ENCODE measurements at places on chromosomes 2 and 18.

- DNase-seq = peak; percentile 7
Observed at GRCh38 chr18:55699233-55699765, 111.3 kb upstream of the TCF4 start.

GRCh38 chr2:152071092-152071491 is 27.8 kb downstream of the CACNB4 start:
- no peak for DNase-seq

- no peak for DNase-seq
Observed at GRCh38 chr18:78769502-78770105, 210.0 kb upstream of the SALL3 start.

GRCh38 chr18:32750328-32750727 is 22.5 kb downstream of the KLHL14 start:
- DNase-seq = no peak

DNA sequence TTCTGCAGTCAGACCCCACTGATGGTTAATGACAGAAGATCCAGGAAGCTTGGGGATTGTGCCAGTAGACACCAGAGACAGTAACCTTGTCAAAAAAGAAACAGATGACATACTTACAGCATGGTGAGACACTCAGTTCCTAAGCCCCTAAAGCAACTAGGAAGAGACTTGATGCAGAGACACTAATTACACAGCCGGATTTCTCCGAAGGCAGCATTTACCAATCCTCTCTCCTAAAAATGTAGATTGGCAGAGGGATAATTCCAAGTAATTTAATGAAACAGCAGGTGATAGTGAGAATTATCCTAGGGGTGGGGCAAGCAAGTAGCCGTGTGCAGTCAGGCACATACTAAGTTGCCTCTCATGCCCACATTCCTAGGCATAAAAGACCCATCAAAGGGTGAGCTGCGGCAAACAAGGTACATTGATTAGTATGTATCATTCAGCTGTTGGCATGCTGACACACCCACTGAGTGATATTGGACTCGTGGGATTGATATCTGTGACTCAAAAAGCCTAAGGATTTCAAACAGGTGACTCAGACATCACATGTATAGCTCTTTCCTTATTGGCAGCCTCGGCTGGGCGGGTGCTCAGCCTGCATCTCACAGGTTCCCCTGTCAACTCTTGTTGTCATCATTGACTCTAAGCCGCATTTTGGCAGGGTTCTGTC is 296.7 kb upstream of the ATP5MC3 start:
- no peak for DNase-seq

- no peak for DNase-seq
Observed at GRCh38 chr2:98732430-98733051, 1.6 kb upstream of the MGAT4A start.

DNA sequence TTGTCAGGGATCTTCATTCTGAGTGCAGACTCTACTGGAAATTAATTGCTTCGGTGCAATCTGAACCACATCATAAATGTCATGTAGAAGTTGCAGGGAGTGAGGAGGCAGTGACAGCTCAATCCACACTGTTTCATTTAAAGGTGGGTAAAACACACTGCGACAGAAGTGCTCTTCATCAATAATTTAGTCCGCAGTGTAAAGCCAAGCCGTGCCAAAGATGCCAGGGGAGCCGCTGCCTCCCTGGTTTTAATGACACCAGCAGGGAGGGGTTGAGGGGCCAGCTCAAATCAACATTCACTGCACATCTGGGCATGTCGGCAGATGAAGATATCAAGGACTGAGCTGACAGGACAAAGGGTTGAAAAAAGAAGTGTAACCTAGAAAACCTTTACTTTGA is 305.7 kb upstream of the VRK2 start:
- no peak for DNase-seq

DNA sequence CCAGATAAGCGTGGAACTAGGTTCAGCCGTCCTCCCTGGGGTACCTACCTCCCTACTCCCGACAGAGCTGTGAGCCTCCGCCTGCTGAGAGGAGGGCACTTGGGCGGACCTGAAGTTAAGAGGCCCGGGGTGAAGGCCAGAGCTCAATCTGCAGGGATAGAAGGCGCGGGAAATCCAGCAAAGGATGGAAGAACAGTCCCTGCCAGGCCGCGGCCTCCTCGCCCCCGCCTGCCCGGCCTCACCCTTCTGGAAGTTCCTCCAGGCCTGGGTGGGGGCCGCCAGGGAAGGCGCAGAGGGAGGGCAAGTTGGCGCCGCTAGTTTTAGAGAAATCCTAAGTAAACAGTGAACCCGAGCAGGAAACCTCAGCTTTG is 13.0 kb downstream of the EN1 start:
- no peak for DNase-seq

DNA sequence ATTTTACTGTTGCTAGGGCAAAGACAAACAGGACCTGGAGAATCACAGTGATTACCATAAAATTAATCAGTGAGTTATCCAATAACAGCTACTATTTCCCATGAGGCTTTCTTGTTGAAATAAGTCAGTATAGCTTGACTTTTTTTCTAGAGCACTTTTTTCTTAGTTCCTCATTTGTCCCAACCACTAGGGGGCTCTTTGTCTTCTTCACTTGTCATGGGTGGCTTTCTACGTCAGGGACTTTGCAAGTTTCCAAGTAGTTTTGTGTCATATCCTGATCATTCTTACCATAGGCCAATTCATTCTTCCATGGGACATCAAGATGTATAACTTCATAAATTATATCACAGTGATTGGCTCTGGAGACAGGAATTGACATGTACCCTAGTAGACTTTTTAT is 1019.6 kb upstream of the PIK3C3 start:
- DNase-seq = peak; percentile 23

GRCh38 chr2:40554665-40555294 is 102.9 kb upstream of the SLC8A1 start:
- peak; percentile 59 for DNase-seq

DNA sequence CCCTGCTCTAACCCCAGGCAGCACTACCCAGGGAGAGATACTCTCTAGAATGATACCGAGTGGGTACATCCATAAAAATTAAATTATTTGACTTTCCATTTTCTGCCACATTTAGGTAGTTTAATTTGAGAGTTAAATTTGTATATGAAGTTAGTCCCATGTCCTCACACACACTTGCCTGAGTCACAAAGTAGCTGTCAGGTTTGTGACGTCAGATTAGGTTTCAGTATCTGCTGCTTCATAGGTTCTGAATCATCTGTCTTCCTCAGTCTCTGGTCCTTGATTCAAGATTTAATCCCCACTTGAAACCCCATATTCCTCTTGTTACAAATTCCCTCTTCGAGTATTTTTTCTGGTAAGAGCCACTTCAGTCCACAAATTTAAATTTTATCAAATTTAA is 738.6 kb upstream of the FAM98A start:
- no peak for DNase-seq

- DNase-seq = no peak
Observed at GRCh38 chr2:80117401-80117800, 187.2 kb downstream of the LRRTM1 start.

DNA sequence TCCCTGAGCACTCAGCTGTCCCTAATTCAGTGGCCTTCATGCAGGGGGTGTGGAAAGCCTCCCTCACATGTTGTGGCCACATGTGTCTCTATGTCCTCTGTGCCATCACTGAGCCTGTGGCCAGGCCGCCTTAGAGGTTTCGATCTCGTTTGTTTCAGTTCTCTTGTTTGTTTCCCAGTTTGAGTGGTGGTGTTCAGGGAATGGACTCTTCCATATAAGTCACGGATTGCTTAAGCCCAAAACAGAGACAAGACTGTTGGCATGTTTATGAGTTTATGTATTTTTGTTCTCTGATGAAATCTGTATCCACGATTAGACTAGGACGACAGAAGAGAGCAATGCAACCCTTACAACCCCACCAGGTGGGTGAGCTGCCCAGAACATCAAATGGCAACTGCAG is 134.5 kb downstream of the CCBE1 start:
- DNase-seq = no peak

GRCh38 chr2:113136828-113137775 is 9.7 kb downstream of the IL1RN start:
- peak; percentile 79 for DNase-seq

GRCh38 chr2:125169764-125170146 is 1144.7 kb downstream of the CNTNAP5 start:
- no peak for DNase-seq

GRCh38 chr2:113098532-113098931 is 28.9 kb upstream of the IL1RN start:
- no peak for DNase-seq

DNA sequence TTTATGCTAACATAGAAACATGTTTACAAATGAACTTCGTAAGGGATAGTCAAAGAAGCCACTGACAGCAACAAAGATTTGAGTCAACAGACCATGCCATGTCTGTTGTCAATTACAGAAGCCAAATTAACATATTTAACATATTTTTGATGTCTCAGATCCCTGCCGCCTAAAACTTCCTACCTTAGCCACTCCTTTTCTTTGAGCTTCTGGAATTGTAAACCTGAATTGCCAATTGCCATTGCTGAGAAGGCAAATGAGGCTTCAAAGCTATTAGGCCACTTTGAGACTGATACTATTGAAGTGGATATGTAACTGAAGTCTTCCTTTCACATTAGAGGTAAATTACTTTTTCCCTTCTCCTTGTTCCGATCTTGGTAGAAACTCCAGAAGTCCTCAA is 66.0 kb upstream of the DSEL start:
- no peak for DNase-seq

- DNase-seq = no peak
Observed at GRCh38 chr2:181578829-181579228, 78.1 kb downstream of the CERKL start.

- DNase-seq = no peak
Observed at GRCh38 chr18:48197819-48198218, 211.4 kb downstream of the ZBTB7C start.

DNA sequence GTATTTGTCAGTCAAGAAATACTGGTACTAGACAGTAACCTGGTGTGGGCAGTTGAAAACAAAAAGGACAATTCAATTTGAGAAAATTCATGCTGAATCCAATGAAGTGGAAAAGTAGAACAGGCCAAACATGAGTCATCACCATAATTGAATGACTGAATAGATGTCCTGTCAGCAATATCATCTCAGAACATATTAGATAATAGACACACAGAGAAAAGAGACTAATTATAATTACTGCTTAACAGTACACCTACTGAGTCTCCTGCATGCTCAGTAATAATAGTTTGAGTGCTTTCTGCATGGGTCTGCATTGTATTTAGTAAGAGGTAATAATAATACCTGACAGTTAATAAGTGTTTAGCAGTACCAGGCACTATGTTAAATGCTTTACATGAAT is 138.6 kb upstream of the ZC3H15 start:
- peak; percentile 28 for DNase-seq

DNA sequence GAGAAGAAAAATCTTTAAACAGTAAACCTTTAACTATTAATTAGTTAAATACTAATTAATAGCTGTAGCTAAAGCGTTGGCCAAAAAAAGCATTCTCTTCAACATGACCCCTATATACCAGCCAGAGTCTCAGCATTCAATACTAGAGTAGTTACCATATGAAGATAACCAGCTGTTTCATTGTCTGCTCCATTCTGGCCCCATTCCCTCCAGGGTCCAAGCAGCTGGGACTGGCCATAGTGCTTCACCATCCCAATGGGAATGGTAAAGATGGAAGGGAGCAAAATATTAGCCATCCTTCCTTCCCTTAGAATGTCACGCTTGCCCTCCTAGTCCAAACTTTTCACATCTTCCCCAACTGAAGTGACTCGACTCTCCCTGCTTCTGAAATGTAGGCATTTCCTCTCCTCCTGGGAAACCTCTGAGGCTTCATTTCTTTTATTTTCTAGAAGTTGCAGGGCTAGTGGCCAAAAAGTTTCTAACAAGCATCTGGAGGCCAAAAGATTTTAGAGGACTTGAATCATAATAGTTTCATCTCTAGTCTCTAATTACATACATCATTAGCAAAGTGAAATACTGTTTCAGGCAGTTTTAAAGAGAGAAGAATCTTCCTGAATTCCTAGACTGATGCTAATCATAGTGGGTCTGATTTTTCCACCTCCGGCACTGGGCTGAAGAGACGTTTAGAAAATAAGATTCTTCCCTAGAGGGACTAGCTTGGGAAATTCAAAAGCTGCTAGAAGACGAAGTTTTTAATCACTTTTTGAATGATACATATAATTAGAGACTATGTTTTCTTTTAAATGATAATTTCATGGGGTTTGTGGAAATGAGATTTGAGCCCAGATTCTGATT is 52.7 kb downstream of the CCDC68 start:
- DNase-seq = peak; percentile 18

- no peak for DNase-seq
Observed at GRCh38 chr2:203909974-203910373, 26.6 kb upstream of the ICOS start.

- DNase-seq = peak; percentile 67
Observed at GRCh38 chr2:158665536-158666302, 129.4 kb upstream of the DAPL1 start.

- DNase-seq = no peak
Observed at GRCh38 chr2:96176661-96177060, 31.4 kb upstream of the DUSP2 start.

- peak; percentile 5 for DNase-seq
Observed at GRCh38 chr18:42310956-42311355, 355.9 kb downstream of the PIK3C3 start.

Measured in adipocyte (in vitro differentiated cells).